Kidney epithelial cell (primary cell): ENCODE measurements at places on chromosomes 16 and 17. TPM values are rescaled to one million over a fixed set of nuclear protein-coding genes. Genes with fewer than 3 reads are reported as not detected.

GRCh38 chr17:36182176-36183000 is 6.0 kb upstream of the TBC1D3B start:
- DNase-seq, result no peak

GRCh38 chr17:47864791-47865216 is 13.8 kb upstream of the SP6 start:
- DNase-seq, result no peak

GRCh38 chr16:56347166-56347565 is 78.2 kb downstream of the AMFR start:
- DNase-seq, result no peak

DNA sequence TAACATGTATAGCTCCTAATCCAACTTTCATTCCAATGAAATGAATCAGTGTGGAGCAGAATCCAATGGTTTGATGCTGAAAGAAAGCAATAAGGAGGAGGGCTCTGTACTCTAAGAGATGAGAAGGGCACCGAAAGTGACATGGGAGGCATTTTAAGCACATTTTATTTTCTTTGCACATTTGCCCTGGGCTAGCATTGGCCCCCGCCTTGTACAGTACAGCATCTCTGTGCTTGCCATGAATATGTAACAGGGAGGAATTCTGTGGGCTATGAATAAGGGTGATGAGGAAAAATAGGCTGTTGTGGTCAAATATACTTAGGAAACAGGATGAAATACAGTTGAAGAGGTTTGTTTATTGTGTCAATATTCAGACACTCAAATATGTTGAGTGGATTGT is 45.2 kb upstream of the SHISA6 start:
- DNase-seq, result no peak

DNA sequence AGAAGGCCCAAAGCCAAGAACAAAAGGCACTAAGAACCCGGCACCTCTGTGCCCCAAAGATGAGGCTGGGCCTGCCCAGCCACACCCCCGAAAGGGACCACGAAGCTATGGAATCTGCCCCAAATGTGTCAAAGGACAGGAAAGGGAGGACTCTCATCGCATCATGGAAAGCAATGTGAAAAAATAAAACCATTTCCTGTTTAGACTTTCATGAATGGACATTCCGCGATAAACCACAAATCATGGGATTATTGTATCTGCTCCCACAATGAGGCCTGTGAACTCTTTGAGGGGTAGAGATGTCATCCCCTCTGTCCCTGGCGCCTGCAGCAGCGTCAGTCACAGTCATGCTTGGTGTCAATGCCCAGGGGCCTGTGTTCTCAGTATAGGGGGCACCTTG is 135.0 kb downstream of the COPRS start:
- peak; percentile 16 for DNase-seq

DNA sequence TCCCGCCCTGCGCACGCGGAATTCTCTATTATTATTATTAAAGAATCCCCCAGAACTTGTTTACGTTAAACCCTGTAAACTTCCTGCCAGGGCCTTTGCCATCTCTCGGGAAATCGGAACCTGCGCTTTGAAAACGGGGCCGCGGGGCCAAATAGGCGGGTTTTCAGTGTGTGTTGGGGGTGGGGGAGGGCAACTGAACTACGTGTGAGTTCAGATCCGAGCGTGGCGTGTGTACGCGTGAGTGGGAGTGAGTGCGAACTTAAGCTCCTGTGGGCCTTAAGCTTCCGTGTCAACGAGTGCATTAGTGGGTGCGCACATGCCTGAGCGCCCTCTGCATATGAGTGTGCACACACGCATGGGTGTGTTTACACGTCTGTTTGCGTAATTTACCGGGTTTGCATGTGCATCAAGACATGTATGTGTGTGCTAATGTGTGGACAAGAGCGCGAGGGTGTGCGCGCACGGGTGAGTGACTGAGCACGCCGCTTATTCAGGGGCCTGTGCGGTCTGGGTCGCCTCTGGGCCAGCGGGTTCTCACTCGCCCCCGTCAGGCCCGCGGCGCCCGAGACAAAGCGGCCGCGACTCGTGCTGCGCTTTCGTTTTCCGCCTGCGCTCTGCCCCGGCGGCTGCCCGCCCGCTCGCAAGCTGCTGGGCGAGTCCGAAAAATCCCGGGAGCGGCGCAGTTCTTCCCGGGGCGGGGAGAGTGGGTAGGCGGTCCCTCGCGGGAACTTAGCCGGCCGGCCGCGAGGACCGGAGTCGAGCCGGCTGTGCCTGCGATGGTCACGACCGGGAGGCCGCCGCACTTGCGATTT is 1.2 kb upstream of the FOXF1 start:
- no peak for DNase-seq

GRCh38 chr17:30838202-30838807 is 6.5 kb downstream of the ATAD5 start:
- no peak for DNase-seq

- DNase-seq, result no peak
Measured at GRCh38 chr16:48282636-48283263, 35.4 kb upstream of the ABCC11 start.

GRCh38 chr16:52312716-52313115 is 234.2 kb downstream of the TOX3 start:
- no peak for DNase-seq

- DNase-seq, result no peak
Measured at GRCh38 chr16:66432429-66432828, 5.3 kb downstream of the BEAN1 start.

GRCh38 chr17:64499805-64500486 is 3.1 kb upstream of the POLG2 start:
- no peak for DNase-seq

GRCh38 chr16:11604783-11605563 is 18.3 kb upstream of the LITAF start:
- no peak for DNase-seq

DNA sequence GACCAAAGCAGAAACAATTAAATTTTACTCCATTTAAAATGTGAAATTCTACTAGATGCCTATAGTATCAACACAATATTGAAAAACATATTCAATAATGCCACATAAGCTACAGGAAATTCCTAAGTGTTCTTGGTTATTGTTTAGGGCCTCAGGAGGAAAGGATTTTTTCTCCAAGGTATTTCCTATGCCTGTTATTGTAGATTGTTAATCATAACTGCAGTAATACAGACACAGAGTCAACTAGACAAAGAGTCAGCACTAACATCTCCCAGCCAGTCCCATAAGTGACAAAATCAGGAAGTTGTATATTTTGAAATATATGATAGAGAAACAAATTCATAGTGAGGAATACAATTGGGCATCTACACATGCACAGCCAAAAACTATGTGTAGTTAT is 782.7 kb upstream of the KIF2B start:
- DNase-seq, result no peak

- DNase-seq, result no peak
Measured at GRCh38 chr17:27481327-27481726, 25.1 kb downstream of the KSR1 start.

GRCh38 chr17:78781893-78782304 is at the start of gene CYTH1:
TSS of gene CYTH1 (minus strand) at chr17:78782273. CDS start at chr17:78782223, 50 bp downstream.
- DNase-seq, result no peak

GRCh38 chr16:16928532-16929109 is 542.1 kb downstream of the XYLT1 start:
- DNase-seq, result no peak

GRCh38 chr16:70493802-70494201 is 29.6 kb downstream of the COG4 start:
- no peak for DNase-seq

GRCh38 chr17:48068491-48068961 is 20.4 kb downstream of the NFE2L1 start:
- DNase-seq, result no peak

DNA sequence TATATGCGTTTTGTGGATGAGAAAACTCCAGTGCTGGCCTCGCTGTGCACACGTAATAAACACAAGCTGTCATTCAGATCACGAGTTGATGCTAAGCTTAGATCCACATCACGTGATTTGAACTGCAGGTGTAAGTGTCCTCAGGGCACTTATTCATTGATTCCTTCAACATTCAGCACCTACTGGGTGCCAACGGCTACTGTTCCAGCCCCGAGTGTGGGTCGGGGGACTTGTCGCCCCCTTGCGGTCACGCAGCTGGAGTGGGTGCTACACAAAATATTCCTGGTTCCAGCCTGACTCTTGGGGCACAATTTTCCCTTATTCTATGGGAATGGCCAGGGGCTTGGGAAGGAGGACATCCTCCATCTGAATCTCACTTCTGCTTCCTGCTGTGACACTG is 29.9 kb upstream of the GINS2 start:
- no peak for DNase-seq

DNA sequence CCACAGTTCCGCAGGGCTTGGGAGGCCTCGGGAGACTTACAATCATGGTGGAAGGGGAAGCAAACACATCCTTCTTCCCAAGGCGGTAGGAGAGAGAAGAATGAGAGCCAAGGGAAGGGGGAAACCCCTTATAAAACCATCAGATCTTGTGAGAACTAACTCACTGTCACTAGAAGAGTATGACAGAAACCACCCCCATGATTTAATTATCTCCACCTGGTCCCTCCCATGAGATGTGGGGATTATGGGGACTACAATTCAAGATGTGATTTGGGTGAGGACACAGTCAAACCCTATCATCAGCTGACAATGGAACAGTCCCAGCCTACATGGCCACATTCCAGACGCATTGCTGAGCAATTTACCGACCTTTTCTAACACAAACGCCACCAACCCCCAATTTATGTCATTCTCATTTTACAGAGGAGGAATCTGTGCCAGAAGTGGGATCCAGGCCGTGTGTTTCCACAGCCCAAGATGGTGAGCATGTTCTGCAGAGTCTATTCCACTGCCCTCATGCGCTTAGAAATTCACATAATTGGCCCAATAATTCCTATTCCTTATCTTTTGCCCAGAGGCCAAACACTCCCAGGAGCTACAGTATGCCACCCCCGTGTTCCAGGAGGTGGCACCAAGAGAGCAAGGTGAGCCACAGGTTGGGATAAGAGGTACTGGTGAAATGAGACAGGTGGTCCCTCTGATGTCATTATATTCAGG is 17.3 kb downstream of the MILR1 start:
- DNase-seq, result no peak

- no peak for DNase-seq
Measured at GRCh38 chr16:8956265-8957062, 7.2 kb downstream of the USP7 start.

- no peak for DNase-seq
Measured at GRCh38 chr16:57882792-57883191, 80.5 kb upstream of the KIFC3 start.

DNA sequence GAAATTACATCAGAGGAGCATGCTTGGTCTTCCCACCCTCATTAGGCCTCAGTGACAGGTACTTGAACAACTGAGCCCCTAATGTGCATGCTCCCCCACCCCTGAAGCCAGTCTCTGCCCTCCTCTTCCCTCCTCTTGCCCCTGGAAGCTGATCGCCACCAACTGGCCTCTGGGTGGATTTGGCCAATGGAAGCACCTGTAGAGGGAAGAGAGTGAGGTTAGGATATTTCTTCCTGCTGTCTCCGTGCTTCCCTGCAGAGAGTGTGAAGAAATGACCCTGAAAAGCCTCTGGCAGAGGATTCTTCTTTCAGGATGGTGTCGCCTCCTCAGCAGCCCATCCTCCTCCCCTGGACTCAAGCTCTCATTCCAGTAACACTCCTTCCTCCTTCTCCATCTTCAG is 5.9 kb upstream of the CBLN1 start:
- DNase-seq, result no peak

DNA sequence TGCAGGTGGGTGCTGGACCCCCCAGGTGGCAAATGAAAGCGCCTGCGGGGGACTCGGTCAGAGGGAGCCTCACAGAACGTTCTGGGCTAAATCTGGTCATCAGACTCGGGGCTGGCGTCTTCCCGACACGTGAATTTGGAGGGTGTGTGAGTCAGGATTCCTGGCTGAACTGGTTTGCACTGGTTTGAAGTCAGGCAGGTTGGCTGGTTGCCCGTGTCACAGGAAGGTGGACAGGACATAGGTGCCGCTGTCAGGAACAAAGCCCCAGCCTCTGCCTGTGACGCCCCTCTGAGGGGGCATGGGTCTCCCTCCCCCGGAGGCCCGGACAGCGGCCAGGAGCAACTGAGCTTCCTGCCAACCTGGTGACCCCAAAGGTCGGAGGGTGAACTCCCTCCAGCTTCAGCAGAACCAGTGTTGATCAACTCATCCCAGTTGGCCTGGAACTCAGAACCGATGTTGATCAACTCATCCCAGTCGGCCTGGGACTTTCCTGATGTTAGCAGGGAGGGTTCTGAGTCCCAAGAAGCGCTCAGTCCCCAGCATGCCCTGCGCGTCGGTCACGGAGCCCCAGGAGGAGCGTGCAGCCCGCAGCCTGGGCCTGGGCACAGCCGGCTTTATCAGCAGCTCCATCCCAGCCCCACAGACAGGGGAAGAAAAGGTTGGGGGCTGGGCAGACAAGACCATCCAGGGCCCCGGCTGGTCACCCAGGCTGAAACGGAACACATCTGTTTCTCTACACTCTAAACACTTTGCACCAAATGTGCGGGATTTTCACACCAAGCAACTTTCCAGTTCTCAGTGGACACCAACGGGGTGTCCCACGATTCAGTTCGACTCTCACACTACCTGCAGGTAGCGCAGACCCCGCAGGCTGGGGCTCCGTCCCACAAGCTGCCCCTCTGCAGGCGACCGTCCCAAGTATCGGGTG is 14.4 kb upstream of the METRNL start:
- DNase-seq, result no peak

GRCh38 chr16:65117811-65118448 is 3.9 kb downstream of the CDH11 start:
- peak; percentile 26 for DNase-seq

- DNase-seq, result no peak
Measured at GRCh38 chr16:89705006-89705405, 3.5 kb upstream of the SPATA2L start.

GRCh38 chr17:28897769-28898526 is 415 bp upstream of the FLOT2 start:
- no peak for DNase-seq

DNA sequence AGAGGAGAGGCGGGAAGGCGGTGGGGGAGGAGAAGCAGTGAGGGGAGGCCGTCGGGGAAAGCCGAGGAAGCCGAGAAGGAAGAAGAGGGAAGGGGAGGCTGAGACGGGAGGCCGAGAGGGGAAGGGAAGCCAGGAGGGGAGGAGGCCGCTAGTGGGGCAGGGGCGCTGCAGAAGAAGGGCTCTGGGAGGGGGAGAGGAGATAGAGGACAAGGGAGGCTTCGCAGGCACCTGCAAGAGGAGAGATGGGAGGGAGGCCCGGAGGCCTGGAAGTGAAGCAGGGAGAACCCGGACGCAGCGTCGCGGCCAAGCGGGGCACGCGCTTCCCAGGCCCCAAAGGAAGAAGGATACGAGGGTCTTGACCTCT is 2.3 kb downstream of the C17orf58 start:
- no peak for DNase-seq

Gene GABARAPL2
- 67.9 and 75.6 TPM in 2 replicates for total RNA-seq

Gene SRL
- total RNA-seq, result not detected in 2 replicates

Gene CRHR1
- not detected in 2 replicates for total RNA-seq

Gene AKTIP
- total RNA-seq, result 29.5 and 39.8 TPM in 2 replicates

Gene NPIPA3
- 1.0 and 2.9 TPM in 2 replicates for total RNA-seq

Gene ITGA2B
- total RNA-seq, result 0.04 and 0.14 TPM in 2 replicates

Gene ST6GALNAC1
- not detected in 2 replicates for total RNA-seq

Gene HOXB13
- not detected in 2 replicates for total RNA-seq

Gene TBC1D26
- not detected in 2 replicates for total RNA-seq

Gene CDRT15L2
- total RNA-seq, result not detected in 2 replicates

Gene KCTD13
- 24.7 and 38.2 TPM in 2 replicates for total RNA-seq

Gene EPOP
- total RNA-seq, result 6.2 and 6.4 TPM in 2 replicates

Gene CUEDC1
- 24.6 and 27.7 TPM in 2 replicates for total RNA-seq

Gene MARVELD3
- 9.7 and 15.7 TPM in 2 replicates for total RNA-seq

Gene CNTNAP4
- total RNA-seq, result not detected in 2 replicates

Gene FOXF1
- under 0.01 TPM in 1 of 2 replicates, not detected in the other for total RNA-seq
